ENCODE measurements at places on chromosomes 4 and X.

- DNase-seq = no peak
These were observed 103.5 kb downstream of the FHDC1 start for GRCh38 chr4:153039542-153040185.

- DNase-seq = no peak
These were observed 16.6 kb upstream of the PTCHD1 start for GRCh38 chrX:23317799-23318724.

DNA sequence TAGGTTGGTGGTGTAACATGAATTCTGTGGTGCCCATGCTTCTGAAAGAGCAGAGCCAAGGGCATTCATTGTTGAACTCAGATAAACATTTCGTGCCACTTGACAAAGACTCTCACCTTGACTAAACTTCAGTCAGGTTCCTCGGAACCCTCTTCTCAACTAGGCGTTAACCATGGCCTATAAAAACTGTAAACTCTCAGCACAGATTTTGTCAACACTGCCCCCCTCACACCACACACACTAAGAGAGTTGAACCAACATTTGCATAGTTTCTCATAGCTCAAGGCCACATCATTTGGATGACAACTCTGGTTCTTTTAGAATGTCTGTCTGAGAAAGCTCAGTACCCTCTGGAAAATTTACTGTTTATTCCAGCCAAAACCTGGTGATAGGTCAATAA lies 28.1 kb downstream of the CASP6 start:
- no peak for DNase-seq

DNA sequence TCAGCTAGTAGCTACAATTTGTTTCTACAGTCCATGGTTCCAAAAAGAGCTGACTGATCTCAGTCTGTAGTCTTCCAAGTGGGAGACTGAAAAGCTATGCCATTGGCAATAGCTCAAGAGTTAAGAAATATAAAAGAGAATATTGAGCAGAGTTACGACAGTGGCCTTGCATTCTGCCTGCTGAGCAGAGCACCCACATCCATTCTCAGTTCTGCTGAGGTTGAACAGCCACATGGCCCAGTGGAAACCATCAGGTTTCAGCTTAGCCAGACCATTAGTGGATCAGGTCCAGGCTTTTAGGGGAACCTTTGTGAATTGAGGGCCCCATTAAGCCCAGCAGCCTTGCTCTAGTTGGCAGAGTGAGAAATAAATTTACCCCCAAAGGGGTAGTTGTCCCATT lies 28.1 kb downstream of the ZNF81 start:
- DNase-seq = no peak

GRCh38 chr4:109861916-109862511 lies 14.1 kb downstream of the LRIT3 start:
- DNase-seq = no peak

GRCh38 chr4:106323119-106323518 lies 6.8 kb downstream of the AIMP1 start:
- no peak for DNase-seq
